ENCODE measurements at places on chromosomes 4 and X.

- DNase-seq = no peak
These were observed 23.4 kb downstream of the USP9X start for GRCh38 chrX:41108463-41109205.

DNA sequence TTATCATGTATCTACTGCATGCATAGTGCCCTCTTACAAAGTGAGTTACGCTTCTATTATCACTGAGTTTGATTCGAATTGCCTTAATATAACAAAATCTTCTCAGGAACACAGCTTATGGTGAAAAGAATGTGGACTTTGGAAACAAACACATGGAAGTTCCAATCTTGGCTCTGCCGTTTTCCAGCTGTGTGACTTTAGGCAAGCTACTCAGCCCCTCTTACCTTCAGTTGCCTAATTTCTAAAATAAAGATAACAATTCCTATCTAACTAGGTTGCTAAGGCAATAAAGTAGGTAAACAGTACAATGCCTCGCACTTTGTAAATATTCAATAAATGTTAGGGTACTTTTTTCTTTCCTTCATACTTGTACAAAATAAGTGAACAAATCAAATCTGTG, 104.0 kb upstream of the GRIA3 start:
- DNase-seq = no peak

DNA sequence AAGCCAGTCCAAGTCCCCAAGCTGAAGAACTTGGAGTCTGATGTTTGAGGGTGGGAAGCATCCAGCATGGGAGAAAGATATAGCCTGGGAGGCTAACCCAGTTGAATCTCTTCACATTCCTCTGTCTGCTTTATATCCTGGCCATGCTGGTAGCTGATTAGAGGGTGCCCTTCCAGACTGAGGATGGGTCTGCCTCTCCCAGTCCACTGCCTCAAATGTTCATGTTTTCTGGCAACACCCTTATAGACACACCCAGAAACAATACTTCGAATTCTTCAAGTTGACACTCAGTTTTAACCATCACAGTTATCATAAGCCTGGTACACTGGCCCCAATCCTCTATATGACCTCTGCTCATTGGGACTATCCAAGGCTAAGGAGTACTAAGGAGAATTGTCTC, 124.1 kb upstream of the WDR1 start:
- no peak for DNase-seq

DNA sequence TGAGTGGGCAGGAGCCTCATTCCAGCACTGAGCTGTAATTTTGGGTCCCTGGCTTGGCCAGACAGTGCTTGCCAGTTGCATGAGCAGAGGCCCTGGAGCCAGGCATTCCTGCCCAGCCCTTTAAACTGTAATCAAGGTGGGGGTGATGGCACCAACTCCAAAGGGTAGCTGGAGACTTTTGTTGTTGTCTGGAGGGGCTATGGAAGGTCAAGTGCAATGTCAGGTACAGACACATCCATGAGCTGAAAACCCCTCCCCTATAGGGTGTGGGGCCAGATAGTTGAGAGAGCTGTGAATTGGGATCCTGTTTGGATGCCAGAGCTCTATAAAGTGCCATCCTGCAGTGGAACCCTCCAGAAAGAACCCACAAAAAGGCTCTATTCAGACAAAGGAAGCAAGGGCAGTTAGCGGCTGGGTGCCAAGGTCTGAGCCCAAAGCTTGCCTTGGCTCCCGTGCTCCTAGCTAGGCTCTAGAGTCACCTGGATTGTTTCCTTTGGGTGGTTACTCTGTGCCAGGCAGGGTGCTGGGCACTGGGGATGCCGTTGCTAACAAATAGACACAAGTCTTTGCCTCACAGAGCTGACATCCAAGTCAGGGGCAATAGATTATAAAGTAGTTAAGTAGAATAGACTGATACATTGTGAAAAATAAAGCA, 163.0 kb downstream of the EFNB1 start:
- DNase-seq = no peak

GRCh38 chrX:44349561-44349960, 6.1 kb upstream of the EFHC2 start:
- DNase-seq = no peak

DNA sequence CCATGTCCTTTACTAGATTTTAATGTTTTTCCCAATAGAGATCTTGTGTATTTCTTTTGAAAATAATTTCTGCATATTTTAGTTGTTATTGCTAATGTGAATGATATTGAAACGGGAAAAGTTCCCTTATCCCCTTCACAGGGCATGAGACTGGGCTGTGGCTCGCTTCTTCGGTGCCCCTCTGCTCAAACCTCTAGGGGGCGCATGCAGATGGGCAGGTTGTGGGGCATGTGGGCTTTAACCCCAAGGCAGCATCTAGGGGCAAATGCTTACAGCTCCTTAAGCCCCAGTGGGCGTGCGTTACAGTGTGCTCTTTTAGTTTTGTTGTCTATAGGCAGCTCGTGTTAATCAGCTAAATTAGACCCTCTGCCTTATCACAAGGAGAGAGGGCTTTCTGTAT, 194.7 kb downstream of the OPHN1 start:
- no peak for DNase-seq

GRCh38 chr4:162475246-162475645, 311.4 kb upstream of the FSTL5 start:
- DNase-seq = no peak

DNA sequence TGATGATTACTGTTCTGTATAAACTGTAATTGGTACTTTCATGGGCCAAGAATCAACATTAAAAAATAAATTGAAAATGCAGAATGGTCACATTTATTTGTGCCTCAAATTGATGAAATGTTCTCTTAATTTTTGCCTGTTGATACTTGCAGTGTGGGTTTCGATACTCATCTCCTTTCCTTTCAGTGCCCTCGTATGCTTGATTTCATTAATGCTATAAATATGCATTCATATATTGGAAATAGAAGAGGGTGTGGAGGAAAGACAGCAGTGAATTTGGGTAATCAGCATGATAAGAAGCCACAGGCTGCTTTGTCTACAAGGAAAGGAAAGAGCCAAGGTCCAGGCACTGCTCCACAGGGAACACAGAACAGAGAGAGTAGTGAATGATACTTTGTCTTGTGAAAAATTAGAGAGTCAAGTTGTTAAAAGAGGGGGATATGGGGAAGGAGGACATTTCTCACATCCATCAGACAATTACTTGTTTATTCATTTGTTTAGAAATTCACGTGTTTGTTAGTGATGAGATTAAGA, 1.0 kb upstream of the DDX60 start:
- no peak for DNase-seq

- no peak for DNase-seq
These were observed 187.4 kb upstream of the TEX13C start for GRCh38 chrX:125132274-125132673.

All from AG08395 (cell line).